ENCODE measurements at places on chromosomes 12 and 14.

- no peak for DNase-seq
These were observed 154.9 kb downstream of the SEC23A start for GRCh38 chr14:38948171-38948570.

- no peak for DNase-seq
These were observed 63.8 kb downstream of the PRKCH start for GRCh38 chr14:61385002-61385685.

DNA sequence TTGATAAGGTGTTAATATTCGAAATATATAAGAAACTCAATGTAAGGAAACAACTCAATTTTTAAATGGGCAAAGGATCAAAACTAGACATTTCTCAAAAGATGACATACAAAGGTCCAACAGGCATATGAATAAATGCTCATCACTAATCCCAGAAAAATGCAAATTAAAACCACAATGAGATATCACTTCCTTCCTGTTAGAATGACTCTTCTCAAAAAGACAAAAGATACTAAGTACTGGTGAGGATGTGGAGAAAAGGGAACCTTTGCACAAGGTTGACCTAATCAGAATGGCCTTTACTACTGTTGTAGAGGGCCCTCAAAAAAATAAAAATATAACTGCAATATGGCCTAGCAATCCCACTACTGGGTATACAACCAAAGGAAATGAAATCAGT lies 383.4 kb downstream of the KCNH5 start:
- DNase-seq: no peak

DNA sequence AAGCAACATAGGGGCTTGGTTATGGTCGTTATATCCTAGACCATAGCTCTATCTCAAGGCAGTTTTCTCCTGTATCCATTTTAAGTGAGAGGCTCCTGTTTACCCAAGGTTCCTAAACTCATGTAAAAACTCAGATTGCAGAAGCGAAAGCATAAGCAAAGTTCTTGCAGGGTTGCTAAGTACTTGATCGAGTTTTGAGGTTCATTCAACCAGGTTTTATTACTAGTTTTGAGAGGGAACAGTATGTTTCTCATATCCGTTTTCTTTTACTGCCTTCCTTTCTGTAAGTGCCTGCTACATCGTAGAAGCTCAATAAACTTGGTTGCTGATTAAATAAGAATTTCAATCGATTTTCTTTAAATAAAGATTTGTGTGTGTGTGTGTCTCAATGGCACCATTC lies 5.1 kb downstream of the AKAP3 start:
- DNase-seq: no peak

- DNase-seq: no peak
These were observed 166.7 kb upstream of the HIF1A start for GRCh38 chr14:61528591-61529021.

- no peak for DNase-seq
These were observed 1.7 kb downstream of the KRT79 start for GRCh38 chr12:52832451-52832850.

DNA sequence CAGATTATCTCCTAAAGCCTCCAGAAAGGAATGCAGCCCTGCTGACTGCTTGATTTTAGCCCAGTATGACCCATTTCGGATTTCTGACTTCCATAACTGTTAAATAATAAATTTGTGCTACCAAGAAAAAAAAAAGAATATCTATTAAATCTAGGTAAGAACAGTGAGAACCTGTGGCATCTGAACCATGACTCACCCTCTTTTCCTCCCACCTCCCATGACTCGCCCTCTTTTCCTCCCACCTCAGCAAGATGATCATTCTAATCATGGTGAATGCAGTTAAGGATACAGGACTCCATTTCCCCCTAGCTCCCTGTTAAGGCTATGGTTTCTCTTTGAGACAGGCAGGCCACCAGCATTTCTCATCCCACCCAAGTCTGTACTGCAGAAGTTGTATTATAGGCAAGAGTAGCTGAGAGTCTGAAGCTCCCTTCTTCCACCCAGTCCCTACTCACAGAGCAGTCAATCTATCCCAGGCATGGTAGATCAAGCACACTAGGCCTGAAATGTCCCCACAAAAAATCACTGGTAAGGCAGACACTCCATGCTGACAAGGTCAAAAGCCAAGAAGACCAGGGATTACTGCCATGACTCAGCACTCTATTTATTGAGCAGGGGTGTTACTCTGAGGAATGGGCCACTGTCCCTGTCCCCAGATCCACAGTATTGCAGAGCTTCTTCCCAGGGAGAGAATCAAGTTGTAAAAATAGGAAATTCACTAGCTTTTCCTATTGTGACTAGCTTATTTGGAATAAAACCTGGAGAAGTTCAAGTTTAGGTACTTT lies 188.9 kb downstream of the ADAMTS20 start:
- DNase-seq: no peak

- DNase-seq: peak; percentile 45
These were observed 17.8 kb downstream of the NANOG start for GRCh38 chr12:7806863-7807487.
